Fibroblast of skin of back (primary cell): ENCODE measurements at places on chromosomes 2 and 18.

GRCh38 chr2:29106256-29106655, 9.0 kb upstream of the CLIP4 start:
- no peak for DNase-seq

- no peak for DNase-seq
These were observed 12.3 kb upstream of the SMAD7 start for GRCh38 chr18:48962994-48963561.

DNA sequence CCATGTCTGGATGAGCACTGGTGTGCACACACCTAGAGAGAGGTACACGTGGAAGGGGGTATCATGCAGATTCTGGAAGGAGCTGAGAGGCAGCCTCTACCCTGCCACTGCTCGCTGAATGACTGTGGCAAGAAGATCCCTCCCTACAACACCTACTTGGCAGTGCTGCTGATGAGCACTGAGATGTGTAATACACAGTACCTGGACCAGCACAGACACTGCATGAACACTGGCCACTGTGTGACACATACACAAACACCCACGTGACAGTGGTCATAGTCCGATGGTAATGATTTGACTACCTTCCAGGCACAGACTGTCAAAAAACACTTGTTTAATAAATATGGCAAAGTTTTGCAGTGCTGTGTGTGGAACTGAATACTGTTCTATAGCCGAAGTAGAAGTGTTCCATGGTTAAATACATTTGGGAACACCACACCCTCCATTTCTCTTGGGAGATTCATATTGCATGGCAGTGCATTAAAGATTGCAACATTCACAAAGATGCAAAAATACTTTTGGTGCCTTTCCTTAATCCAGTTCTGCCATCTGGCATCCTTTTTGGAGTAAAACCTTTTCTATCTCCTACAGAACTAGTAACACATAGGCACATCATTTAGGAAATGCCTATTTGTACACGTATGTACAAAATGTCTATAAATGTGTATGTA, 29.6 kb downstream of the MRPS5 start:
- no peak for DNase-seq

GRCh38 chr2:226118471-226119429, 680.9 kb downstream of the IRS1 start:
- peak; percentile 88 for DNase-seq

GRCh38 chr18:10705786-10706185, 180.0 kb downstream of the NAPG start:
- no peak for DNase-seq

- no peak for DNase-seq
These were observed 190.1 kb upstream of the SP5 start for GRCh38 chr2:170524828-170525565.

DNA sequence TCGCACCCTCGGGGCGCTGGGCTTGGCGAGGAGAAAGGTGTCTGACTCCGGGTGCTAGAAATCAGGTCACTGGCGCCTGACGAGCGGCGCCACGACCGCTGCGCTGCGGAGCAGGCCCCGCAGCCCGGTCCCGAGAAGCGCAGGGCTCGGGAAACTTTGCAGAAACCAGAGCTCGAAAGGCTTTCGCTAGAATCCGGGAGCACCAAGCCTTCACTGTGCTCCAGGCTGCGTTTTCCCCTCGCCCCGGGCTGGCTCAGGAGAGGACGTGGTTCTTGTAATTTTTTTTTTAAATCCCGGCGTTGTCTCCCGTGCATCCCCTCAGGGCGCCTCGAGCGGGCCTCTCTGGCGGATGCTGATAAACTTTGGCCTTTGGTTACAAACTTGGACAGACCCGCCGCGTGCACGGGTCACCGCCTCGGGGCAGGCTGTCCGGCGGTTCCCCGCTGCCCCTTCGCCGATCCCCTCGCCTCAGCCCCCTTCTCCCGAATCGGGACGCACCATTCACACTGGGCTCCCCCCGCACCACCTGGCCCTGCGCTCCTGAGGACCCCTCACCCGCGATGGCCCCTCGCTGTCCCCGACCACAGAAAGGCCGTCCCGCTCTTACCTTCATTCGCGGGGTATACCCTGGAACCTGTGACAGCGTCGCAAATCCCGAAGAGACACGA, 419 bp downstream of the EPHA4 start:
- peak; percentile 34 for DNase-seq

DNA sequence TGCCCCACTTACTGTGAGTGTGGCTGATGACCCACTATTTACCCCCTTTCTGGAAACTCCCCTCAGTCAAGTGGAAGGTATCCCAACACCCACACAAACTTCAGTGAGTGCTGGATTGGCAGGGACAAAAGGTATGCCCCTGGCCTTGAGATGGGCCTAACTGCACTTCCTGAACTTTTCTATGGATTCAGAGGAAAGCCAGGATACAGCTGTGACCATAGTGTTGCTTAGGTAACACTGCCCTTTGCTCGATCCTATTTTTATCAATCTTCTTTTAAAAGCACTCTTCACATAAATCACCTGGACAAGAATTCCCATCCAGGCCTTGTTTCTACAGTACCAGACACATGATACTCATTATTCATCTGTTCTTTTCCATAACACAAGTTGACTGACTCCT, 671.5 kb upstream of the SLC8A1 start:
- DNase-seq, result no peak

- DNase-seq, result no peak
These were observed 20.5 kb upstream of the GNAL start for GRCh38 chr18:11668441-11669169.

GRCh38 chr18:51807336-51807735, 532.7 kb upstream of the DCC start:
- DNase-seq, result no peak

GRCh38 chr2:150974234-150974633, 287.4 kb downstream of the RBM43 start:
- DNase-seq, result no peak

DNA sequence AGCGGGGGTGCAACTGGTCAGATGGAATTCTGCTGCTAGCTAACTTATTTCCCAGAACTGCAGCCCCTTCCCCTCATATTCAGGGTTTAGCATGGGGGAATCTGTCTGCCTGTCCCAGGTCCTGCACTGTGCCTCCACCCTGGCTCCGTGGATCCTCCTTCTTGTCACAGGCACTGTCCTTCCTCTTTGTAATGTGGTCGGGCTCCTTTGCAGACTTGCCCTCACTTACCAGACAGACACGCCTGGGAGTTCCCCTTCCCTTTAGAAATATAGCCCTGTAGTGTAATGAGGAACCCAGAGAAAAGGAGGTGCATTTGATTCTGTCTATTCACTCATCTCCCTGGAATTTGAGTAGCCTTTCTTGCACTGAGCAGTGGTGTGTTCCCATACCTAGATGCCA, 108.7 kb downstream of the TRIM43 start:
- DNase-seq, result no peak

DNA sequence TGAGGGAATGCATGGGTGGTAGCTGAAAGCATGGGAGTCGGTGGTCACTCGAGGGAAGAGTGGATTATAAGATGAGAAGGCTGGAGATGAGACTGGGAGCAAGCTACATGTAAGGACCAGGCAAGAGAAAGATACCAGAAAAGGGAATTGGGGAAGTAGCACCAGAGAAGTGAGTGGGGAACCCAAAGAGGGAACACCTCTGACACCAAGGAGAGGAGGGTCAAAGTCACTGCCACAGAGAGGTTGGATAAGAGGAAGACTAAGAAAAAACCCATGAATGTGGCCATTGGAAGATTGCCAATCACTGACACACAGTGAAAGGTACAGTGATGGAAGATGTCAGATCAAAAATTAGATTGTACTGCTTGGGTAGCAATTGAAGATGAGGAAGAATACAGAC, 473.9 kb downstream of the BCL11A start:
- DNase-seq, result no peak

DNA sequence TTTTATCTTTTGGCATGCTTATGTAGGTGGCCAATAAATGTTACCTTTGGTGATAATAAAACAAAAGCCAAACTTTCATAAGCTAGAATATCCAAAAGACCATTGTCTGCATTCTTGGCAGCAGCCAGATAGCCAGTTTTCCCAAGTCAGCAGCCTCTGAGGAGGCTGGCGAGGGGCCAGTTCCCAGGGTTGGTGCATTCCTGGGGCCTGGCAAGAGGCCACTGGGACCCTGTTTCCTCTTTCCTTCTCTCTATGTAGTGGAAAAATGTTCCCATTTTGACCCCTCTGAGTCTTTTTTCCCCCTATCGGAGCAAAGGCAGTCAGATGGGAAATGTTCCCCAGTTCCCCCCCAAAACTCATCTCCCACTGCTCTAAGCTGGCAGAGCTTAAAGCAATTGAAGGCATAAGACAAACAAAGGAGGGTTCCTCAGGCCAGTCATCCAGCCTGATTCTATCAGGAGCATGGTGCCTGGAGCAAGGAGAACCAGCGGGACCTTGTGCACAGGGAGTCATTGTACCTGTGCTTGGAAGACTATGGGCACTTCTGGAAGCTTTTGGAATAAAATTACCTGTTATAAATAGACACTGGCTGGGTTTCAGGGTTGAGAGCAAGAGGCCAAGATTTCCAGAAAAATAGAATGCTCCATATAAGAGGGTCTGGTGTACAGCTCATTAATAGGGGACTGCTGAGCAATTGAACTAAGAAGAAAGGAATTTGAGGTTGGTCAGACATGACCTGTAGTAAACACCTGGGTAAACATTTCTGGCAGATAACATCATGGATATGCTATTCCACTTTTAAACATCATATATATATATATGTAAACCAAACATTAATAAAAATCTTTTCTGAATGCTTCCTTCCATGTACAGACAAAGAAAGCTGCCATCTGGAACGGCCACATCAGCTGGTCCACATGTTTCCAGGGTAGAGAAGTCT, 63.4 kb downstream of the NCKAP5 start:
- DNase-seq, result peak; percentile 88

GRCh38 chr2:197647961-197648690, 27.3 kb downstream of the RFTN2 start:
- peak; percentile 32 for DNase-seq

GRCh38 chr2:202693503-202693902, 58.7 kb downstream of the FAM117B start:
- no peak for DNase-seq

DNA sequence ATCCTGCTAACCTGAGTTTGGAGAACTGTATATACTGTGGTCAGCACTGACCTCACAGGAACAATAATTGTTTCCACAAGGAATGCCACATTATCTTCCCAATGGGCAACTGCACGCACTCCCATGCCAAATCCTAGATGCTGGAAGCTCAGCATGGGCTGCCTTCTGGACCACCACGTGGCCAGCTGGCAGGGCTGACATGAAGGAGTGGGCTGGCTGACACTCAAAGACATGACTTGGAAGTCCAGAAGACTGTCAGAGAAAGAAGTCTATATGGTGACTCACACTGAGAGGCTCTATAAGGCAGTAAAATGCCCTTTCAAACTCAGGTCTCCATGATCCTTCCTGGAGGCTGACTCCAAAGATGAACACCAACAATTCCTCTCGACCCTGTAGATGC, 98.4 kb upstream of the RNF152 start:
- peak; percentile 70 for DNase-seq

- DNase-seq, result peak; percentile 80
These were observed 168.0 kb upstream of the KLF7 start for GRCh38 chr2:207333599-207334300.

GRCh38 chr2:60998628-60999545, 18.6 kb upstream of the PEX13 start:
- peak; percentile 54 for DNase-seq

GRCh38 chr2:187549193-187549592, 5.0 kb downstream of the TFPI start:
- no peak for DNase-seq

- DNase-seq, result no peak
These were observed 5.3 kb upstream of the TTC39C start for GRCh38 chr18:24009246-24009645.

DNA sequence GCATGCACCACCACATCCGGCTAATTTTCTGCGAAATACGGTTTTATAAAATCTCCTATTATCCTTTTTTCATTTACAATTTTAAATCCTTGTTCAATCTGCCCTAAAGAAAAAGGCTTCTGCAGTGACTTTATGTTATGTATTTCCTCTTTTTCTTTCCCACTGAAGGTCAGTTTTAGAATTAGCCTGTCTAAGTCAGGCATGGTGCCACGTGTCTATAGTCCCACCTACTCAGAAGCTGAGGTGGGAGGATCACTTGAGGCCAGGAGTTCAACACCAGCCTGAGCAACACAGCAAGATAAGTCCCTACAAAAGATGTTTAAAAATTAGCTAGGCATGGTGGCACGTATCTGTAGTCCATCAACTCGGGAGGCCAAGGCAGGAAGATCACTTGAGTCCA, 39.8 kb upstream of the TNFRSF11A start:
- DNase-seq, result no peak

DNA sequence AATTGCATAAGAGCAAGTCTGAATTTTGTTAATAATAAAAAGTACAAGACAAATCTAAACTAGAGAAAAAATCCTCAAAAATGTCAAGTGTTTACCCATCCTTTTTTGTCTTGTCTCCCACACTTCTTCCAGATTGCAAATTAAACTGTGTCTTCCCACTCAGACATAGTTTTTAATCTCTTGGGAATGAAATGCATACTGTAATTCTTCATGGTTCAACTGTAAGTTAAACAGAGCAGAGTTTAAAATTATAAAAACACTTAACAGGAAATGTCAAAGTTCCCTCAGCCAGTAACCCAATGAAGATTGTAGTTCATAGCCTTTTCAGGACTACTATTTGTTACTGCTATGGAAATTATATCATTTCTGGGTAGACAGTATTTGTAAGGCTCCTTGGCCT, 171.8 kb downstream of the UBE2E3 start:
- DNase-seq, result peak; percentile 75
